Dermis blood vessel endothelial cell (primary cell): ENCODE measurements at places on chromosomes 6 and 20. TPM values are rescaled to one million over a fixed set of nuclear protein-coding genes. Genes with fewer than 3 reads are reported as not detected.

The CST3 gene
- total RNA-seq: 268 and 284 TPM in 2 replicates

The ULBP3 gene
- 6.0 and 14.9 TPM in 2 replicates for total RNA-seq

The PNLDC1 gene
- 0.51 TPM in 1 of 2 replicates, not detected in the other for total RNA-seq

The CGAS gene
- total RNA-seq: 4.1 and 8.7 TPM in 2 replicates

The EMILIN3 gene
- under 0.01 and 0.09 TPM in 2 replicates for total RNA-seq

The OR2H2 gene
- total RNA-seq: not detected in 2 replicates

The PHACTR3 gene
- 0.51 and 1.3 TPM in 2 replicates for total RNA-seq

The KHDC1L gene
- not detected in 2 replicates for total RNA-seq

The RPS6KA2 gene
- total RNA-seq: 166 and 297 TPM in 2 replicates
